GM04503 (cell line): ENCODE measurements at places on chromosomes 12 and 14.

DNA sequence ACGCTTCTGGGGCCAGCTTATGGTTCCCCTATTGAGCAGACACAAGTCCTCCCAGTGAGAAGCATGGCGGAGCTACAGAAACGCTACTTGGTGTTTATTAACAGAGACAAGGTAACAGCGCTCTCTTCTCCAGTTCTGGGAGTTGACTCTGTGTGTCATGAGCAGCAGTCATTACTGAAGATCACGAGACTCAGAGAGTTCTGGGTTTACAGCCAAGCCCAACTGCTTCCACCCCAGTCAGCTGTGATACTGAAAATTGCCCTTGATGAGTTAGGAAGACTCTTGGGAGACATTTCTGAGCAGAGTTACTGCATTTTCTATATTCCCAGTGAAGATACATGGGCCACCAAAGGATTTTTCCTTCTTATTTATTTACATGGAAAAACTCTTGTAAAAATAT is 48.6 kb downstream of the CFAP251 start:
- no peak for DNase-seq

GRCh38 chr12:13033476-13033875 is 10.7 kb upstream of the FAM234B start:
- no peak for DNase-seq

- DNase-seq, result no peak
Measured at GRCh38 chr14:101507836-101508150, 53.5 kb upstream of the DIO3 start.

GRCh38 chr14:84250893-84251292 is 1279.1 kb upstream of the FLRT2 start:
- DNase-seq, result no peak

GRCh38 chr12:19834592-19834991 is 395.3 kb downstream of the AEBP2 start:
- DNase-seq, result no peak

- DNase-seq, result no peak
Measured at GRCh38 chr12:117225179-117225578, 34.9 kb upstream of the FBXO21 start.

DNA sequence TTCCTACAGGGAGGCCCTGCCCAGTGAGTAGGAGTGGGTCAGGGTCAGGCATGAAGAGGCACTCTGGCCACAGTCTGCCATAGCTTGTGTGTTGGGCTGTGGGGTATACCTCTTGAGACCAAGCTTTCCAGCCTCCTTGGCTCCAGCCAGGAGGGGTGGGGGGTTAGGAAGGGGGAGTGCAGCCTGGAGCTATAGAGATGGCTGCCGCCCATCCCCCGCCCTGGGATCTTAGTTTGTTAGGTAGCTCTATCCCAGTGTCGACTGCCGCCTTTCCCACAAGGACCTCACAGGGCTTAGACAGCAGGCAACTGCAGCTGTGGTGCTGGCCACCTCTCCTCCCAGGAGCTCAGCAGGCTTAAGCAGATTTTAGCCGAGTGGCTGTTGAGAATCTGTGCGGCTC is 216.4 kb downstream of the PLCZ1 start:
- no peak for DNase-seq

GRCh38 chr12:101795786-101796185 is 35.0 kb downstream of the GNPTAB start:
- no peak for DNase-seq
